GM12878 (cell line): ENCODE measurements at places on chromosomes 4 and X. TPM values are rescaled to one million over a fixed set of nuclear protein-coding genes. Genes with fewer than 3 reads are reported as not detected.

DNA sequence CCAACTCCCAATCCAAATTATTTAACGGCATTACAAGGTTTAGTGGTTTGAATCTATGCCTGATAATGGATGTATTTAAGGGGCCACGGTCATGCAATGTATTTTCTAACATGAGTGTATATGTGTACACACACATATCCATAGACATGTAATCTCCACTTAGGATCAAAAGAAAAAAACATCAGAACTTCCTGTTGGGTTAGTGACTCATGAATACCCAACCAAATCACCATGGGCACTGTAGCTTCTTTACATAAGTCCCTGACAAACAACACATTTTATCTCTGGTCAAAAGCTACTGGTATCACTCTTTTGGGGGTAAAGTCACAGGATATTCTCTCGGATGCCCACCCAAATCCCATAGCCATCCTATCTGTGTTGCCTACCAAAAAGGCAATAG, 36.5 kb upstream of the TFDP3 start:
- H3K4me3 ChIP-seq: no peak overlapping the region
- no peak for DNase-seq
- no peaks in the 10 kb centered on the region for H3K4me1 ChIP-seq

DNA sequence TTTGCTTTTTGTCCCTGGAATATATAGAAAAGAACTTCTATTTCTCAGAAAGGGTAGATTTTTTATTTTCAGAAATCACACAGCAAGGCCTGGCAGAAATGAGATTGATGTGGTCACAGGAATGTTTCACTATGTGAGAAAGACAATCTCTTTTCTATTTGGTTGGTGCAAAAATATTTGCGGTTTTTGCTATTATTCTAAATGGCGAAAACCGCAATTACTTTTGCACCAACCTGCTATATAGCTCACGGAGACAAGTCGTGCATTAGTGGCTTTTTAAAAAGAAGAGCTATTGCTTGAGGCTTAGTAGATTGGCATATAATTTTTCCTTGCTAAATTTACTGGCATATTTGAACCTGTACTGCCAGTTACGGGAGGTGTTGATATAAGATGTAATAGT, 100.4 kb downstream of the ITM2A start:
- H3K4me1 ChIP-seq: peaks cover 7% of the 10 kb centered on the region; the same call in 1 of the 2 replicates
- DNase-seq: no peak
- no peaks in the 10 kb centered on the region for H3K36me3 ChIP-seq
- H3K4me3 ChIP-seq: no peak overlapping the region

- H3K4me1 ChIP-seq: no peaks in the 10 kb centered on the region
- no peak overlapping the region for H3K27ac ChIP-seq
- H3K36me3 ChIP-seq: no peaks in the 10 kb centered on the region
- DNase-seq: no peak
- no peak overlapping the region for H3K4me3 ChIP-seq
Observed at GRCh38 chr4:27048429-27049238, 188.0 kb downstream of the STIM2 start.

DNA sequence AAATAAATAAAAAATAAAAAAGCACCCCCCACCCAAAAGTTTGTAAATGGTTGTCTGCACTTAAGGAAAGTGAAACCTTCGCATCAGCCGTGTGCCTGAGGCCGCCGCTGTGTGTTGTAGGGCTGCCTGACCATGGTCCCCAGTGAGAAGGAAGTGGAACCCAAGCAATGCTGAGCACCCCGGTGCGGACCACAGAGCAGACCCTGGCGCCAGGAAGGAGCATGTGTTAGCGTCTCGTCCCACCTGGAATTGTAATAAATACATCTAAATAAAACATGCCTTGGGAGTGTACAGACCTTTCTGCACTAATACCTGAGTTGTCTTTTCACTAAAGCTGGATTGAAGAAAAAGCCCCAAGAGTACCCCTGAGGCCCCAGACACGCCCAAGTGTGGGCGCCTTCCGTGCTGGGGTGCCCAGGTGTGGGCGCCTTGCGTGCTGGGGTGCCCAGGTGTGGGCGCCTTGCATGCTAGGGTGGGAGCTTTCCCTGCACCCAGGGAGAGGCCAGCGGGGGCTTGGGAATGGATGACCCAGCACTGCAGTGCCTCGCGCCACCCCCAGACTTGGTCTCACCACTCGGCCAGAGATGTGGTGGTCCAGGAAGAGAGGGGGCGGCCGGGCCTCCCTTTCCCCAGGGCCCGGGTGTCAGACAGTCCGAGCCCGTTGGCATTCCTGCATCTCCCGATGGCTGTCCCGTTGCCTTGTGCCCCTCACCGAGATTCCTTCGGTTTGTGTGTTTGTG, 33.7 kb downstream of the HTT-AS start:
- H3K4me3 ChIP-seq: peak overlapping the region; percentile 85
- peaks cover 57% of the 10 kb centered on the region for H3K4me1 ChIP-seq

GRCh38 chr4:41541687-41542094, 3.7 kb downstream of the LIMCH1 start:
- no peak for DNase-seq
- H3K4me3 ChIP-seq: no peak overlapping the region
- no peaks in the 10 kb centered on the region for H3K4me1 ChIP-seq
- H3K27ac ChIP-seq: no peak overlapping the region

GRCh38 chrX:154720067-154720466, 30.8 kb downstream of the GAB3 start:
- peaks cover 23% of the 10 kb centered on the region for H3K4me1 ChIP-seq
- H3K4me3 ChIP-seq: no peak overlapping the region
- no peak overlapping the region for H3K27ac ChIP-seq
- no peaks in the 10 kb centered on the region for H3K36me3 ChIP-seq

- H3K27ac ChIP-seq: no peak overlapping the region
- no peak for DNase-seq
- peaks cover 3% of the 10 kb centered on the region; the same call in 1 of the 2 replicates for H3K27me3 ChIP-seq
- H3K4me3 ChIP-seq: no peak overlapping the region
Observed at GRCh38 chr4:176277162-176277904, 8.3 kb upstream of the ASB5 start.

DNA sequence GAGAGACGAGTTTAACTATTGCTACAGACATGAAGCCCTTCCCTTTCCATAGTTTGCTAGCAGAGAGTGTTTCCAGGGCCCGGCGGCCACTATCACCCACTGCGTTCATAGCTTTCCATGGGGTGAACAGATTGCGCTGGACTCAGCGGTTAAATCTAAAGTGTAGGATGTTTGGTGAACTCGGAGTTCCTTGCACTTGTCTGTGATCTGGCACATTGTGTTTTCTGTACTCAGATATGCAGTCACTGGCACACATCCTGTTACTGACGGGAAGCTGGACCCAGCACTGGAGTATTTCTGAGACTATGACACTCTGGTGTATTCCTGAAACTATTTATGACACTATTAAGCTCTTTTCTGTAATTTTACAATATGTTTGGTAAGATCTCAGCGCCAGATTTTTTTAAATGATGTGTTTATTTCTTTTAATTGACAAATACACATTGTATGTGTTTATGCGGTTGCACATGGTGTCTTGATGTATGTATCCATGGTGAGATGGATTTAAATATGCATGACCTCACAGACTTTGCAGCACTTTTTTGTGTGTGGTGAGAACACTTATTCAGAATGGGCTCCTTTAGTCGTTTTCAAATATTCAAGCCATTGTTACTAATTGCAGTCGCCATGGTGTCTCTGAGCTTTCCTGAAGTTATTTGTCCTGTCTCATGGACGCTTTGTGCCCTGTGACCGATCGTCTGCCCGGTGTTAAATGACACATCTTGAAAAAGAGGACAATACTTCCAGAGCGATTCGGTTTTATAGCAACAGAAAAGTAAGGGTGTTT, 14.1 kb downstream of the CD99 start:
- no peak for DNase-seq
- H3K4me3 ChIP-seq: no peak overlapping the region
- H3K27me3 ChIP-seq: no peaks in the 10 kb centered on the region
- H3K27ac ChIP-seq: no peak overlapping the region
- peaks cover 47% of the 10 kb centered on the region for H3K4me1 ChIP-seq
- peaks cover 2% of the 10 kb centered on the region for H3K36me3 ChIP-seq

The EDA gene
- total RNA-seq: not detected in 2 replicates

The GAGE13 gene
- not detected in 2 replicates for total RNA-seq

- H3K27me3 ChIP-seq: no peaks in the 10 kb centered on the region
- no peak for DNase-seq
- no peak overlapping the region for H3K4me3 ChIP-seq
- H3K27ac ChIP-seq: no peak overlapping the region
- H3K36me3 ChIP-seq: no peaks in the 10 kb centered on the region
- H3K4me1 ChIP-seq: no peaks in the 10 kb centered on the region
Observed at GRCh38 chr4:10889819-10890218, 205.3 kb upstream of the CLNK start.
